ENCODE measurements at places on chromosomes 3 and 15.

DNA sequence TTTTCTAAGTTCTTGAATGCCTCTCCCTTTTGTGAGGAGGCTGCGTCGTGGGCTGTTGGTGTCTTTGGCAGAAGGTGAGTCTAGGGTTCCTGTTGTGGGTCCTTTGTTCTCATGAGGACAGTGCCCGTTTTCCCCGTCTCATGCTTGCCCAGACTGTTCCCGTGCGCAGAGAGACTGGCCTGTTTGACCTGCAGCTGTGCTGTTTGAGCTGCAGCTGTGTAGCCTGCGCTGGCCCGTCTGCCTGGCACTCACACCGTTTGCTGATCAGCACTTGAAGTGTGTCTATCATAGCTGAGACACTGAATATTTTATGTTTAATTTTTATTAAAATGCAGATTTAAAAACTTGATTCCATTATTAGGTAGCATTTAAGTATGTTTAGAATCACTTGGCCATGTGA is 9.9 kb downstream of the GOLGA6L2 start:
- no peak for DNase-seq

- DNase-seq, result no peak
These were observed 26.3 kb upstream of the THRB start for GRCh38 chr3:24520976-24521419.

DNA sequence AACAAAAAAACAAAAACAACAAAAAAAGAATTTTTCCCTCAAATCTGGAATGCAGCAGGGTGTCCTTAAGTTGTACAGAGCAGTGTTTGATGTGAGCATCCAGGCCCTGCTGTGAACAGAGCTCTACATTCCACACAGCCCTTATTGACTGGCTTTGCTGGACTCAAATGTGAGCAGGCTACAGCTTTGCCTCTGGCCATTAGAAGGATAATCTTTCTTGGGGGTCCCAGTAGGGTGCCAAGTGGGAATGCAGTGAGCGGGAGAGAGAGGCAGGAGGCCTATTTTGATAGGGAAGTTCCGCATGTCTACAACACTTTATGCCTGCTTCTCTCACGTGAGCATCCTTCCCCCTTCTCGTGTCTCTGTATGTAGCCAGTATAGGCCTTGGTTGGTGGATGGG is 34.4 kb upstream of the TPRG1 start:
- no peak for DNase-seq

- no peak for DNase-seq
These were observed 32.5 kb downstream of the ITPR1 start for GRCh38 chr3:4525560-4526223.

DNA sequence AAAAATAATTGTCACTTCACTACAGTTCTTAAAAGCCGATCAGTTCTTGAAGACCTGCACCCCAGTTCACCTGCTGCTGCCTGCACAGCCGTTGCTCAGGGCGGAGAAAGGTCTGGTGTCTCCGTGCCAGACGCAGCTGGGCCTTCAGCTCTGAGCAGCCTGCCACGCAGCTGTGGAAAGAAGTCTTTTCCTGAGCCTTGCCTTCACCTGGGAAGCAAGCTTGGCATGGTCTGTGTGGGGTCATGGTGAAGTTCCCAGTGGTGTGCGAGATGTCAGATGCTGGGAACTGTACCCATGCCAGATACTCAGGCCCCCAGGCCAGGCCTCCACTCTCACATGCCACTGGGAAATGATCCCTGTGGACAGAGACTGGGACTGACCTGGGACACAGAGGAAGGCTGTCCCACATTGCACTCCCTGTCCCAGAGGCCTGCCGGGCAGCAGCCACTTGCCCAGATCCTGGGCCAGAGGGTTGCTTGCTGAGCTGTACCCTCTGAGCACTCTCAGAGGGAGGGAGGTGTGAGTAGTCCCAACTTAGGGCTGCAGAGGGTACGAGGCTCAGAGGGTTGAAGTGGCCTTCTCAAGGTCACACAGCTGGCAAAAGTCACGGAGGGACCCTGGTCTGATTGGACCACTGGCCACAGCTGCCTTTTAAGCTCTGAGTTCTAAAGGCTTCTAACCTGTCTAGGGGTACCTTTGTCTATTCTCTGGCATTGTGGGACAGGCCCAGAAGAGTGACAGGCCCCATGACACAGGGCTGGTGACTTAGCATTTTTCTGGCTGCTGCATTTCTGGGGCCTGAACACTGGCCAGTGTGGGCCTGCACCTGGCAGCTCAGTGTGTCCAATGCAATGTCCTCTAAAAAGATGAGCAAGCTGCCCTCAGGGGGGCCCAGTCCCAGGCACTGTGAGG is 55.4 kb downstream of the KLF13 start:
- no peak for DNase-seq

- DNase-seq, result no peak
These were observed 9.4 kb downstream of the FAM81A start for GRCh38 chr15:59447367-59447766.

GRCh38 chr3:98343647-98344507 is 9.8 kb upstream of the OR5K4 start:
- DNase-seq, result no peak

DNA sequence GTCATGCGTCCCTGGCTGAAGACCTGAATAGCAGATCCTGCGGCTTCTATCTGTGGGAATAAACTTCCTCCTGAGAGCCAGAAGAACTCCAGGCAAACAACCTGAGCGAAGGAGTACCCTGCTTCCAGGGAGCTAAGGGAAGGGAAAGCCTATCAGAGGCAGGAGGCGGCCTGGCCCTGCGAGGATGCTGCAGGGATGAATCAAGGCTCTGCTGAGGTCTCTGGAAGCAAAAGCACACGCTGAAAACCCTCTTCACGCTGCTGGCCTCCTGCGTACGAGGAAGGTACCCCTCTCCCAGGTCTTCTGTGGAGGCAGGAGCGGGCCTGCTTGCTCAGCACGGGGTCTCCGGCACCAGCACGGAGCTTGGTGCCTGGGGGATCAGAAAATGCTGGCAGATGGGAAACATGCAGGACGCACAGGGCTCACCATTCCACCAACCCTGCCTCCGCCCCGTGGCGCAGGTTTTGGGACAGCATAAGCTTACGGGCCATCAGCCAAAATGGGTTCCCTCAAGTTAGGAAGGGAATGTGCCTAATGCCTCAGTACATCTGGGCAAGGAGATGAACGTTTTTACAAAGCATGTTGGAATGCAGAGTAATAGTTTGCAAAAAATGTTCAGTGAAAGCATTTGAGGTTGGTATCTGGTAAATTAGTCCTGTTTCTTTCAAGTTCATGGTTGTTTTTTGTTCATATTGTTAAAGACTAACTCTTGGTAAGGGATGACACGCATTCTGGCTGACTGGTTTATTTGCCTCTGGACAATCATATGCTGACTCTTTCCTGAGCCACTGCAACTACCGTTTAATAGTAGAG is 72.3 kb downstream of the CHSY1 start:
- no peak for DNase-seq

DNA sequence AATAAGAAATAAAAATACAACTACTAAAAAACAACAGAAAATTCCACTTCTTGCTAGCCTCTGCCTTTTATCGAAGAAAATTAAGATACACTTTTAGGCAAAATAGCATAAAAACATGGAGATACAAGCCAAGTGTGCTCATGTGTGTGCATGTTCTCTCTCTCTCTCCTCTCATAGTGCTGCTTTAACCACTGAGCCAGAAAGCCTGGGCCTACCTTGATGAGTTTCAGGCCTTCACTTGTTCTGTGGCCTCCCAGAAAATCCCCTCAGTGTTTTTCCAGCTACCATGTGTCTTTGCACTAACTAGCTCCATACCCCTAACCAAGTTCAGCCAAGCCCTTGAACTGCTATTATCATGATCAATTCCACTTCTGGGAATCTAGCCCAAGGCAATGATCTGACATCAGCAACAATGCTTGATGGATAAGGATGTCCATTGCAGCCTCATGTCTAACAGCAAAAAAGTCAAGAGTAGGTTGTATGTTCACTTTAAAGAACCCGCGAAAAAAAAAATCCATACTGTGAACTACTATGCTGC is 18.1 kb downstream of the CYP11A1 start:
- DNase-seq, result no peak

GRCh38 chr15:45347033-45347432 is 31.3 kb downstream of the GATM start:
- no peak for DNase-seq

DNA sequence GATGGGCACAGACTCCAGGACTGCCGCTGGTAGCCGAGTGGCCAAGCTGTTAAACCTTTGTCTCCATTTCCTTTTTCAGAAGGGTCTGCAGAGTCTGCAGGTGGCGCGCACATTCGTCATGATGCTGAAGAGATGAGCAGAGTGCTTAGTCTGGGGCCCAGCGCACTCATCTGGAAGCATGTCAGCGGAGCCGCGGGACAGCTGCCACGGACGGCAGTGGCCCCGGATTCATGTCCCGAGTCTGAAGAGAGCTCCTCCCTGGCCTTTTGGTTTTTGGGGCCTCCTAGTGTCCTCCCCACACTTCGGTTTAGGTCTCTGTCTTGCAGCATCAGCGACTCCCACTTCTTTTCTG is 42.6 kb downstream of the KLHL25 start:
- no peak for DNase-seq

DNA sequence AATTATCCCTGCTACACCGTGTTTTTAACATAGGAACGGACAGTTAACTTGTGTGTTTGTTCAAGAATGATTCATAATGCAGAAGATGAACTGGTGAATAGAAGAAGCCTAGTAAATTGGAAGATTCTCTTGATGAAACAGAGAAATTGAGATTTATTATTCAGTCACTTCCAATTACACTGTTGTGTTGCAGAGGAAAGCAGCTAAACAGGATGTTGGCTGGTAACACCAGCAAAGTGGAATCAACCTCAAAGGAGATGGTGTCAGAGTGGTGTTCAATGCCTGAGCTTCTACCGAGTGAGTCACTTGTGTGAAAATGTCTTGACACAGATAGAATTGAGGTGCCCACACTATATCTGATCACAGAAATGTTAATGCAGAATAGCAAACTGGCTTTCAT is 399.6 kb downstream of the LPP start:
- DNase-seq, result no peak

DNA sequence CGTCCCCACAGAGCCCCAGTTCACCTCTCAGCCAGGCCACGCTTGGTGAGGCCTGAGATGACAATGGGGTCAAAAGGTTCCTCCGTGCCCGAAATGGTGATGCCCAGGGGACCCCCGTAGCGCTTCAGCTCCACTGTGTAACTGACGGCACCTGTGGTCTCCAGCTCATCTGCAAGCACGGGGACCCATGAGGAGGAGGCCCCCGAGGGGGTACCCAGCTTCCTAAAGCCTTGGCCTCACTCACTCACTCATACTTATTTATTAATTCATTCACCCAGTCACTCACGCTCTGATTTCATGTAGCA is 30.4 kb downstream of the GRIP2 start:
- DNase-seq, result no peak

- no peak for DNase-seq
These were observed 152.5 kb upstream of the ATP10A start for GRCh38 chr15:26015516-26016075.

- no peak for DNase-seq
These were observed 166.8 kb upstream of the COL8A1 start for GRCh38 chr3:99471353-99472323.

GRCh38 chr3:158095814-158096704 is 10.2 kb downstream of the SHOX2 start:
- no peak for DNase-seq

GRCh38 chr3:183285828-183286457 is 32.9 kb downstream of the B3GNT5 start:
- DNase-seq, result peak; percentile 83

- DNase-seq, result no peak
These were observed 16.1 kb upstream of the GYG1 start for GRCh38 chr3:148975248-148975647.

DNA sequence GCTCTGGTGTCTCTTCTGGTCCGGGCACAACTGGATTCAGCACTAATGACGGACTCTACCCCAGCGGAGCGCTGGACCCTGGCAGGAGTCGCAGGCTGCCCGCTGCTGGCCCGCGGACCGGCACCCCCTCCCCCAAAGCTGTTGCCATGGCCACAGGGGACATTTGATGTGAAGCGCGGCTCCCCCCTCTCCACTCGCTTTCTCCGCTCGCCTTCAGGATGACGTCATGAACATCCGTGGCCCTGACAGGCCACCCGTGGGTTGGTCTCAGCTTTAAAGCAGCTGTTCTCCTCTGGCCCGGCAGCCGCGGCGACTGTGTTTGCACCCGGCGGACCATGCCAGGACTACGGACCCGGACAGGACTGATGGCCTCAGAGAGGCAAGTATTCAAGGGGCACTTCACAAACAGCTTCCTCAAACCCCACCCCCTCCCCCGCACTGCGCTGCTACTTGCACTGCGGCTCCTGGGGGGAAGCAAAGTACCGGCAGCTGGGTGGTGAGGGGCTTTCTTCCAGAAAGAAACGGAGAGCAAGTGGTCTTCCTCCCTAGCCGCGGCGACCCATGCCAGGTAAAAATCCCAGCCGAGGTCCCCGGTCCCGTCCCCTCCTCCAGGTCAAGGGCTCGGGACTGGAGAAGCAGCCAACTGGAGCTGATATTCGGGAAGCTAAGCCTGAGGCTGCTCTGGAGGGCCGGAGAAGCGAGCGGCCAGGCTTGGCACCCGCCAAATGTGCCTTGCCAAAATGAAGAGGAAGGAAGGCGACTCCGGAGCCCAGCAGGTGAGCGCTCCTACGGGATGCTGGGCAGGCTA is 16.6 kb upstream of the AEN start:
- DNase-seq, result no peak

- DNase-seq, result no peak
These were observed 15.1 kb upstream of the IQSEC1 start for GRCh38 chr3:13088028-13089006.
